ENCODE measurements at places on chromosomes 1 and 21.
A peak's percentile ranks its signal among the peaks of the same experiment; 100 is the strongest.

DNA sequence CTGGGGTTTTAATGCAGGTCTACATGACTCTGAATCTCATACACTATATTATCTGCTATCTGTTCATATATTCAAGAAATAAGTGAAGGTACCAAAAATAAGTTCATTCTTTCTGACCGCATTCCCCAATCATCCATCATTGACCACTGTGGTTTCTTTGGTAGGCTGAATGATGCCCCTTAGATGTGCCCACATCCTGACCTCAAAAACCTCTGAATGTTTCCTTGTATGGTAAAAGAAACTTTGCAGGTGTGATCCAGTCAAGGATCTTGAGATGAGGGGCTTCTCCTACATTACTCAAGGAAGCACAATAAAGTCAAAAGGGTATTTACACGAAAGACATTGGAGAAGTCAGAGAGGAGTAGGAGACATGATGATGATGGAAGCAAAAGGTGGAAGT is 60.6 kb upstream of the LRRC8B start:
- DNase-seq = no peak

- no peak for DNase-seq
Measured at GRCh38 chr1:228752675-228753265, 17.5 kb downstream of the RHOU start.

GRCh38 chr21:35506352-35506751 is 457.2 kb upstream of the RUNX1 start:
- DNase-seq = no peak

DNA sequence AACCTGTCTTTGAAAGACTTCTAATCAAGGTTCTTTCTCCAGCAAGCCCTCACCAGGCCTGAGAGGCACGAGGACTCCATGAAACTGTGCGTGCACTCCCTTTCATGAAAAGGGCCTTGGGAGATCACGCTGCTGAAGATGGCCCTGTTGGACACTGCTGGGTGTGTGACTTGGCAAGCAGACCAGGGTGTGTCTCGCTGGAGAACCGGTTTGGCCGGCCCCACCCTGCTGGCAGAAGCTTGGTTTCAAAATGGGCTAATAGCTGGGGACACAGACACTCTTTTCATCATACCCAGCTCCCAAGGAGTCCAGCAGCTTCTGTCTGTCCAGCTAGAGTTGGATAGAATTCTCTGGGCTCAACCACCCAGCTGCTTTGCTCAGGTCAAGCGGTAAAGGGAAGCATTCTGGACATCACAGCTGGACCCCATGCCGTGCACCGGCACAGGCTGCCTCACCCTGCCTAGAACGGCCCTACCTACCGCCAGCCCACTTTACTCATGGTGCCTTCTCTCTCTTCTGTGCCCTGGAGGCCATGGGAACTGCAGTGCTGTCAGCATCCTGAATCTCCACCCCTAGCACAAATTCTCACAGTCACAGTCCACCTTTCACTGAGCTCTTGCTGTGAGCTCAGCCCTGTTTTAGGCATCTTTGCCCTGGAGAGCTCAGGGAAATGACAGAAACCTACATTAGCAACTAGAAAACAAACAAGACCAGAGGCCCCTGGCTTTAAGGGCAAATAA is 24.6 kb downstream of the PKP1 start:
- DNase-seq = no peak

- DNase-seq = no peak
Measured at GRCh38 chr1:31900790-31901189, 37.4 kb downstream of the PTP4A2 start.

GRCh38 chr1:33852711-33853110 is 11.2 kb upstream of the HMGB4 start:
- DNase-seq = no peak

GRCh38 chr1:9136932-9137331 is 8.0 kb upstream of the GPR157 start:
- DNase-seq = no peak

- peak; percentile 89 for DNase-seq
Measured at GRCh38 chr1:26733982-26734381, 38.2 kb downstream of the ARID1A start.

GRCh38 chr1:91753878-91754277 is 132.1 kb downstream of the TGFBR3 start:
- no peak for DNase-seq

- DNase-seq = no peak
Measured at GRCh38 chr1:58409336-58409735, 137.2 kb downstream of the OMA1 start.

- no peak for DNase-seq
Measured at GRCh38 chr1:149916898-149917252, 769 bp downstream of the SV2A start.

DNA sequence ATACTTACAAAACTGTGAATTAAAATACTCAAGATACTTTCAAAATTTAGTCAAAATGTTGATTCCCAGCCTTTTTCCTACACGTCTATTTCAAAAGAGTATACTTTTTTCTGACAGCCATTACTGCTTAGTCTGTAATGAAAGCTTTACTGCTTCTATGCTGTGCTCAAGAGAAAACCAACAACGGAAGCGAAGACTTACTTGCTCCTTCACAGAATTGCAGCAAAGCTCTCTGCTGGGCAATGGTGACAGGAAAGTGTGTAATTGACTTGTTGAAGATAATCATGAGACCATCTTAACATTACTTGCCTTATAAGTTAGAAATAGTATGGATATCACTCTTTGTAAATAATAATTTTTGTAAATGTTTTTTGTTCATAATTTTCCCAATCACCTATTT is 1.7 kb upstream of the DYNLT5 start:
- no peak for DNase-seq

DNA sequence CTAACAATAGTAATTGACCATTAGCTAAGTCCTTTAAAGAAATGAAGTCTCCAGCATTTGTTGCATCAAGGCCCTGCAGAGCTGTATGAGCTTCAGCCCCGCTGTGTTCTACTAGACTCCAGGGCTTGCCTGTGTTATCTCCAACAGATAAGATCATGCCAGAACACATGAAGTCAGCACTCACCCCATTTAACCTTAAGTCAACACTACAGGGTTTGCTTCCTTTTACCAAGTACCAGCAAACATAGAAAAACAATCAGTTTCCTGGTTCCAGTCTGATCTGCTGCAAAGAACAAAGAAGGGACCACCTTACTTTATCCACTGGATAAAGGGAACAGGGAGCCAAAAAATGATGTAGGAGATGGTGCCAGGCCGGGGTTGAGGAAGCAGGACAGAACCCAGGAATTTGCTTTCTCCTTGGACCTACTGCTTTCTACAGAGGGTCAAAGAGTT is 41.3 kb upstream of the ENAH start:
- DNase-seq = peak; percentile 99

- no peak for DNase-seq
Measured at GRCh38 chr21:46038341-46038829, 56.8 kb downstream of the COL6A1 start.

GRCh38 chr1:206682111-206682510 is 2.6 kb upstream of the MAPKAPK2 start:
- no peak for DNase-seq

DNA sequence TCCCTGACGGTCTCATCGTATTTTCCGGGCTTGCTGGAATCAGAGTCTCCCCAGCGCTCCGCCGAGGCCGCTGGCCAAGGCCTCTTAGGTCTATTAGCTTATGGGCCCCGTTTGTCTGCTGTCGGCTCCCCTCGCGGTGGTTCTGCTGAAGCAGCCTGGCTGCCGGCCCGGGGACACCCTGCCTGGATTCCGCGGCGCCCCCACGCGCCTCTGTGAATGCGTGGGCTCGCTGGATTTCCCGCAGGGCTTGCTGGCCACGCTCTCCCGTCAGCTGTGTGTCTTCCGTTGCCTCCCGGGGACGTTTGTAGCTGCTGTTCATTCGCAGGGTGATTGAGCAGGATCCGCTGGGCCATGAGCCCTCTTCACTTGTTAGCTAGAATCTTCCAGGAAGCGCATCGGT is 8.4 kb downstream of the LRRC3 start:
- no peak for DNase-seq

DNA sequence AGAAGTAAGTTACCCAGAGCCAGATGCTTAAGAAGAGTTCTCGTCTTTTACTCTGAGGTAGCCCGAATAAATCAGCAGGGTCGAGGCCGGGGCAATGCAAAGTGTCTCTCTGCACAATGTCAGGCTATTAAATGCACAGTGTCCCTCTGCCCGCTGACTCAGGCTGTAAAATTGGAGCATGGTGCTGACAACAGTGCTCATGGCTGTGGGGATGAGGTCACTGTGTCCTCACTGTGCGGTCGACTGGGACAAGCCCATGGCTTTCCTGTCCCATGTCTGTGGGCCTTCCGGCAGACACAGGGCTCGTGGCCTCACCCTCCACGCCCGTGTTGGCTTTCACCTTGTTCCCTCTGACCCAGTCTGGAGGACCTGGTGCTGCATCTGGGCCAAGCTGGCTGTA is 14.6 kb upstream of the SLC2A1 start:
- DNase-seq = no peak

DNA sequence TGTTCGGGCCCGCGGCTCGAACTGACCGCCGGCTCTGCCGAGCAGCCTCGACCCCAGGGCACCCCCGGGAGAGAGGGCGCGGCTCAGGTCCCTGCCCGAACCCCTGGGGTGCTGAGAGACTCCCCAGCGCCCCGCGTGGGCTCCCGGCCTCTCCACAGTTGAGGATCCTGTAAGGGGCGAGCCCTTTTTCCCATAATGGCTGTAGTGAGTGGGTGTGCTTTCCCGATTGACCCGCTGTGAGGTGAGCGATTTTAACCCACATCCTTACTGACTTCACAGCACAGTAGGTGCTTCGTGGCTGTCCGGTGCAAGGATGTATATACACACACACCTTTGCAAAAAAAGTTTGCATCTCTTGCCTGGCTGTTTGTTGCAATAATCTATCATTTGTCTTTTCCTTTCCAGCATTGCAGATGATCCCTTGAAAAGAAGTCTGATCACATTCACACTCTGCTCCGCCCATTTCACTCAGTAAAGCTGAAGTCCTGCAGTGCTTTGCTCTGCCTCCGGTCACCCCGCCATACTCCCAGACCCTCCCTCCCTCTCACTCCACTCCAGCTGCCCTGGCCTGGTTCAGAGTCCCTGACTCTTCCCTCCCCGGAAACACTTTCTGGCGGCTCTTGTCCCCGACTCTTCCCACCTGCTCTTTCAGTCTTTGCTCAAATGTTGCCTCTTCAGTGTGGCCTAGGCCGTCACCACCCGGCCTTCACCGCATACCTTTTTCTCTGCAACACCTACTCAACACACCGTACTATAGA is 955 bp upstream of the UBE2G2 start:
- DNase-seq = no peak

DNA sequence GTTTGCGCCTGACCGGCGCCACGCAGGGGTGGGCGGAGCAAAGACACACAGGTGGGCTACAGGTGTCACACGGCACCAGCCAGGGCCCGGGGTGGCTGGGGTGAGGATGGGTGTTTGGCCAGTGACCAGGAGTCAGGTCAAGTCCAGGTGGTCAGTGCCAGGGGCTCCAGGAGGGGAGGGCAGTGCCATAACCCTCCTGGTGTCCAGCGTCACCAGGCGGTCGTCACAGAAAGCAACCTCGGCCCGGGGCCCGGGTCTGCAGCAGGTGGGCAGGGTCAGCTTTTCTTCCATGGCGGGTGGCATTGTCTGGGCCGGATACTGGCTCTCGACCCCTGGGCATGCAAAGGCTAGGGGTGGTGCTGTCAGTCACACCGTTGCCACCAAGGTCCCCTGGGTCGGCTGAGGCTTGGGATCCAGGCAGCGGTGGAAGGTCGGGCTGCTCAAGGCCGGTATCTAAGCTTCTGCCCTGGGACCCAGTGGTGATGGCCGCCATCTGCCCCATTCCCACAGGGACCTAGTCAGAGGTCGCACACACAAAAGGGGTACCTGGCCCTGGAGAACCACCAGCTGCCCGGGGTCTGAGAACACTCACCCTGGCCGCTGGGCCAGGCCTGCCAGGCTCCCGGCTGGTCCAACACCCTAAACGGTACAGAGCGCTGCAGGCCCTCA is 1.8 kb downstream of the FNDC10 start:
- no peak for DNase-seq

DNA sequence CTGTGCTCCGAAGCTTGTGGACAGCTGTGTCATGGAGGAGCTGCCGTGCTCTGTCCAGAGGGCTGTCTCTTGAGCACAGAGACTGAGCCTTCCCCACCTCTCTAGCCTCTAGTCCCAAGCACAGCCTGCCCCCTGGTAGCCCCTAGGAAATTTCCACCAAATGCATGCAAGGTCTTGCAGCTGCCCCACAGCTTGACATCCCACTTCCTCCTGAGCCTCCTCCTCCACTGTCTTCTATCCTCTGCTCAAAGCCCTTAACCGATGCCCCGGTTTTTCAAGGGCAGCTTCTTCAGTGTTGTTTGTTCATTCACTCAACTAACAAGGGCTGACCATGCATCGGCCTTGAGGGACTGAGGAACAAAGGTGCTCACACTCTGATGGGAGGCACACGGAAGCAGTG is 20.6 kb upstream of the PROK1 start:
- DNase-seq = no peak

GRCh38 chr1:226981386-226981817 is 41.3 kb downstream of the COQ8A start:
- DNase-seq = no peak

- no peak for DNase-seq
Measured at GRCh38 chr1:25526753-25527152, 16.7 kb upstream of the LDLRAP1 start.

DNA sequence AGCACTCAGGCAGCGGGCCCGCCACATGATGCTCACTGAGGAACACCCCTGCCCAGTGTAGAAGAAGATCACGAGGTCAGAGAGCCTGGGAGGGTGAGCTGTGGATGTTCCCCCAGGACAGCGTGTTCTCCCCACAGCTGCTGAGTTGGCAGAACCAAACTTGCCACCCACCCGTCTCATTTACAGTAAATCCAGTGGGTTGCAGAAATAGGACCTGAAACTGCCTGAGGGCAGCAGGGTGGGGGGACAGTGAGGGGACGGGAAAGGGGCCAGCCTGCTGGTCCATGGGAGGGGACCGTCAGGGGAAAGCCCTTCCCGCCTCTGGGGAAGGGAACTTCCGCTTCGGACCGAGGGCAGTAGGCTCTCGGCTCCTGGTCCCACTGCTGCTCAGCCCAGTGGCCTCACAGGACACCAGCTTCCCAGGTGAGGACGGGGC is at the start of gene C1QB:
TSS of gene C1QB (plus strand) at position 356 of the 436 bp plus-strand sequence. CDS start 6,227 bp downstream, outside the sequence.
- no peak for DNase-seq

GRCh38 chr1:74835051-74835450 is 102.1 kb downstream of the TYW3 start:
- DNase-seq = no peak
